Neural crest cell (in vitro differentiated cells): ENCODE measurements at places on chromosomes 1 and 21. TPM values are rescaled to one million over a fixed set of nuclear protein-coding genes. Genes with fewer than 3 reads are reported as not detected.

DNA sequence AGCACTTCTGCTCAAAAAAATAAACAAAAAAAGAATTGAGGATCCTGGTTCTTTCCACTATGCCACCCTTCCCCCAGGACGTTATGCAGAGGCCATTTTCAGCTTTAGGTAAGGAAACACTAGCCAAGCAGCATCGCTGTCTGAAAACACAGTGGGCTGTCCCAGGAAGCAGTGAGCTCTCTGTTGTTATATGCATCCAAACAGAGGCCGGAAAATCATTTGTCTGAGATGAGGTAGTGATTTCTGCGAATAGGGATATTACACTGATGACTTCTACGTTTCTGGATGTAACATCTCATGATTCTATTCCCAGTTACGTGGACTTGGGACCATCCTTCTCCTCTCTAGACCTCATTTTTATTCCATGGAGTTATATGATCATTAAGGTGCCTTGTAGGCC, 137.2 kb downstream of the OMA1 start:
- peaks cover 10% of the 10 kb centered on the region for H3K4me1 ChIP-seq
- H3K27me3 ChIP-seq: no peaks in the 10 kb centered on the region
- H3K36me3 ChIP-seq: no peaks in the 10 kb centered on the region
- DNase-seq: no peak
- H3K27ac ChIP-seq: no peak overlapping the region
- H3K4me3 ChIP-seq: no peak overlapping the region

The ASAP3 gene
- 45.5 and 45.8 TPM in 2 replicates for total RNA-seq

- no peak for DNase-seq
- H3K36me3 ChIP-seq: no peaks in the 10 kb centered on the region
- H3K27me3 ChIP-seq: peaks cover 26% of the 10 kb centered on the region
- H3K27ac ChIP-seq: no peak overlapping the region
- peaks cover 28% of the 10 kb centered on the region for H3K4me1 ChIP-seq
These were observed 3.0 kb upstream of the SUCO start for GRCh38 chr1:172530000-172530399.

GRCh38 chr21:29739176-29739575, 200.6 kb downstream of the GRIK1 start:
- no peak overlapping the region for H3K4me3 ChIP-seq
- no peaks in the 10 kb centered on the region for H3K27me3 ChIP-seq
- no peak overlapping the region for H3K27ac ChIP-seq
- no peak for DNase-seq

The PRDM16 gene
- 11.7 and 13.2 TPM in 2 replicates for total RNA-seq

The TXNIP gene
- 83.5 and 90.8 TPM in 2 replicates for total RNA-seq

DNA sequence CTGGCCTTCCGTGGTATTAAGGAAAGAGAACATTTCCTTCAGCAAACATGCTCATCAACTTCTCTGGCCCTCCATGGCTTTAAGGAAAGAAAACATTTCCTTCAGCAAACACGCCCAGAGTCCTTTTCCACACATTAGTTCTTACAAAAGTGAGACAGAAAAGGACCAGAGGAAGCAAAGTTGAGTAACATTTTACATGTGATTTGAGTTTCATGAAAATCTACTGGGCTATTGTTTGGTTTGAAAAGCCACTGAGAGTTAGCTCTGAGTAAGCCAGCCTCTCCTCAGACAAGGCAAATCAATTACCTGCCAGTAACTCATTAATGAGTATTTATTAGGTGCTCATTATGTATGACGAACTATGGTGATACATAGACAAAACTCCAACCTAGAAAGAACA, 78.0 kb downstream of the NID1 start:
- H3K27ac ChIP-seq: no peak overlapping the region
- no peaks in the 10 kb centered on the region for H3K27me3 ChIP-seq
- DNase-seq: no peak
- no peak overlapping the region for H3K4me3 ChIP-seq

The MIXL1 gene
- total RNA-seq: 0.37 and 0.41 TPM in 2 replicates

- no peaks in the 10 kb centered on the region for H3K27me3 ChIP-seq
- DNase-seq: no peak
- H3K4me1 ChIP-seq: no peaks in the 10 kb centered on the region
- no peak overlapping the region for H3K27ac ChIP-seq
- no peaks in the 10 kb centered on the region for H3K36me3 ChIP-seq
These were observed 41.8 kb downstream of the SGIP1 start for GRCh38 chr1:66575739-66576138.

The FAM110D gene
- total RNA-seq: 1.0 and 1.2 TPM in 2 replicates
